AG09309 (cell line): ENCODE measurements at places on chromosomes 5 and 9.
A peak's percentile ranks its signal among the peaks of the same experiment; 100 is the strongest.

DNA sequence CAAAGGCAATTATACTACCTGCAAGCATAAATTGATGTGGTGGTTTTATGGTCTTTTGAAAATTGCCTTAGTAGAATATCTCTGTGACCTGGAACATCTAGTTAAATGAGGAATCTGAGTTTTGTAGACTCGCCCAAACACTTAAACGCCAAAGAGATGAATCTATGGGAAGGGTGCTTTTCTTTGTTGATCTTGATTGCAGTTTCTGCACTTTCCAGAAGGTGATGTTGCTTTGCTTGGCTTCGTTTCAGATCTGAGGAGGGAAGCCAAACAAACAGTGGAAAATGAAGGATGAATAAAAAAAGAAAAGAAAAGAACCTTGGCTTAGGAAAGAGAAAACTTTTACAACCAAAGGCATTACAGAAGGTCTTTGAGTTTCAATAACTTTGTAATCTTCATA lies 1021.2 kb downstream of the NR2F1-AS1 start:
- no peak for DNase-seq

- DNase-seq, result peak; percentile 20
Measured at GRCh38 chr5:74762599-74762998, 4.3 kb downstream of the GFM2 start.

GRCh38 chr5:88979726-88980125 lies 96.7 kb upstream of the MEF2C start:
- DNase-seq, result no peak

DNA sequence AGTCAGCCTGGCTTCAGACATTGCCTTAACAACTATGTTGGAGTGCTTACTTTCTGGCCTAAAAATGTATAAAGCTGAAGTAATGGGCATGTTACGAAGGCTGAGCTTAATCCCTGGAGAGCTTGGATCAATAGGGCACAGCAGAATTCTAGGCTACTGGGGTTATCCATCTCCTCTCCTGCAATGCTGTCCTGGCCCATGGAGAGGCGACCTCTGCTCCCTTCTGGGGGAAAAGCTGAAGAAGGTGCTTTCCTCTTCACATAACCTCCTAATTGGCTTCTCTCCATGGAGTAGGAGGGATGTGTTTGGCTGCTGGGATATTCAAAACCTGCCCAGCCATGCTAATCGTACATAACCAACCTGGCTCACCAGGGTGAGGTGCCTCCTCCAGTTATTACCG lies 403.5 kb downstream of the DMRT2 start:
- no peak for DNase-seq

DNA sequence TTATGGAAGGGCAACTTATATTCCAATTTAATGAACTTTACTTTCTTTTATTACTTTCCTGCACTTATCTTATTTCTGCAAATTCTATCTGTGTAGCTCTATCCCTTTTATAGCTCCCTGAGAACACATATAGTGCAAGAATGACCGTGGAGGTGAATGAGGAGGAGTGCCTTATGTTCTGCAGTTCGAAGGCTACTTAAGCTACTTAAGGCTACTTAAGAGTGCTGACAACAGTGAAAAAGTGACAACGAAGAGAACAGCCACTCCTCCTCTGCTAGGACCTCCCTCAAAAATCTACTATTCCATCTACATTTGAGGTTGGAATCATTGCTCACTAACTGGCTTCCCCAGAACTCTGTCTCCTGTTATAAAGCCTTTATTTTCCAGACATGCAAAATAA lies 1365.7 kb upstream of the C9orf72 start:
- DNase-seq, result no peak

DNA sequence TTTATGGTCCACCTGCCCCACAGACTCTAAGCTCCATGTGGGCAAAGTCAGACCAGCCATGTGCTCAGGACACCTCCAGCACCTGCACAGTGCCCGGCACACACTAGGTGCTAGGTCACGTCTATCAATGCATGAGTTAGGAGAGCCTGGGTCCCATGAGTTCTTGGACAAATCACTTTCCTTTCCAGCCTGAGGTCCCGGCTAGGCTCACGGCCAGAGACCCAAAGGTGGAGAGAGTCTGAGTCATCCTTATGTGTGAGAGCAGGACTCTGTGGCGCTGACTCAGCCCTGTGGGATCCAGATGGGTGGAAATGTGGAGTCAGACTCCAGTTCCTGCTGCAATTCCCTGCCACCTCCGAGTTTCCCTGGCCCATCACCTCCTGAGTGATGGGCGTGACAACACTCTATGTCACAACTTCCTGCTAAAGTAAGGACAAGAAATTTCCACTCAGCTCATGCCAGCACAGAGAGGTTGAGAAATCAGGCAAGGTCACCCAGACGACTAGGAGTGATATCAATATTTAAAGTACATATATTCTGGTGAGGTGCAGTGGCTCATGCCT lies 2.5 kb upstream of the ST6GALNAC4 start:
- peak; percentile 99 for DNase-seq

- no peak for DNase-seq
Measured at GRCh38 chr5:88256872-88257271, 11.8 kb downstream of the TMEM161B start.

- peak; percentile 79 for DNase-seq
Measured at GRCh38 chr5:5014586-5015235, 125.4 kb upstream of the ADAMTS16 start.

- DNase-seq, result no peak
Measured at GRCh38 chr5:123543438-123543837, 31.5 kb downstream of the CSNK1G3 start.

GRCh38 chr9:114371973-114372917 lies 15.5 kb downstream of the AKNA start:
- no peak for DNase-seq

DNA sequence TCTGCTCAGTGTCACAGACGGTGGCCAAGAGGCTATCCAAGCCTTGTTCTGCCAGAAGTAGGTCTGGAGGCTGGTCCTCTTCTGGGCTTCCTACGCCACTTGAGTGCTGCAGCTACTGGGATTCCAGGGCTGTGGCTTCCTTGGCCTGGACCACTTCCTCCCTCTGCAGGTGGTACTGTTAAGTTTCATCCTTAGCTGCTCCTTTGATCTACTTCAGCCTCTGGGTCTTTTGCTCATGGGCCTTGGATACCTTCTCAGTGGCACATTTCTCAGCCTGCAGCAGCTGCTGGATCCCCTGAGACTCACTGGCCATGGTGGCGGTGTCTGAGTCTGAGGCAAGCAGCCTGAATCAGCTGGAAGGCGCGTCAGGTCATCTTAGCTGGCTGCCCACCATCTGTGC lies 10.3 kb downstream of the CNOT8 start:
- no peak for DNase-seq

DNA sequence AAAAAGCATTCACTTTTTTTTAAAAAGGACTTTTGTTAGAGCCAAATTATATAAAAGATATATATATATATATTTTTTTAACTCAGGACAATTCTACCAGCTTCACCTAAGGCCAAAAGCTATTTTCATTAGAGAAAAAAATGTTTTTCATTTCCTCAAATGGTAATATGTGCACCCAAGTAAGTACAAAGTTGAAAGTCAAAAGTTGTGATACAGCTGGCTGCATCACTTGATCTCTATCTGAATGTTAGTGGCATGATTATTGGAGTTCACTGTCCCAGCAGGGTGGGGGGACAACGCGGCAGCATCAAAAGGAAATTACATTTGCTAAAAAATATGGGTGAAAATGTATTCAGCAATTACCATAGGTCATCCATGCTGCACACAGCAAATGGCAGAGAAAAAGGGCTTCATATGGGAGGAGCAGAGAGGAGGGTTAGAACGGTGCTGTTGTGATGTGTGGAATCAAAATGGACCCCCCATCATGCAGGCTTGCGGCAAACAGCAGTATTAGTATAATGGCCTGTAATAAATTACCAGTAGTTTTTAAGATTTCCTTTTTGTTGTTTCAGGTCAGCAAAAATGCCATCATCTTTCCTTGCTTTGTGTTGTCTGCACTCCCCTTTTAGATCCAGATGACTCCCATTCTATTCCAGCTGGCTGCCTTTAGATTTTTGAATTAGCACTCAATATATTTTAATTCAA lies 253.7 kb downstream of the MAT2B start:
- no peak for DNase-seq

DNA sequence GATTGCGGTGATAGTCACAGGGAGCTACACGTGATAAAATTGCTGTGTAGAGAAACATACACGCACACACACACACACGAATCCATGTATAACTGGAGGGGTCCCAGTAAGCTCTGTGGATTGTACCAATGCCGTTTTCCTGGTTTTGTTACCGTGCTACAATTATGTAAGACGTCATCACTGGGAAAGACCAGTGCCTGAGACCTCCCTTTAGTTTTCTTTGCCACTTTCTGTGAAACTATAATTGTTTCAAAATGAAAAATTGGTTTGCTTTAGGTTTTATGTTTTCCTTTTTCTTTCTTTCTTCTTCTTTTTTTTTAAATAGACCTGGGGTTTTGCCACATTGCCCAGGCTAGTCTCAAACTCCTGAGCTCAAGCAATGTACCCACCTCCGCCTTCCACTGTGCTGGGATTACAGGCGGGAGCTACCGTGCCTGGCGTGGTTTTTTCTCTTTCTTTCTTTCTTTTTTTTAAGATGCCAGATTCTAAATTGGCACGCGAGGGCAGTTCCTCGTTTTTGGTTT lies 21.3 kb downstream of the OR2V2 start:
- no peak for DNase-seq

DNA sequence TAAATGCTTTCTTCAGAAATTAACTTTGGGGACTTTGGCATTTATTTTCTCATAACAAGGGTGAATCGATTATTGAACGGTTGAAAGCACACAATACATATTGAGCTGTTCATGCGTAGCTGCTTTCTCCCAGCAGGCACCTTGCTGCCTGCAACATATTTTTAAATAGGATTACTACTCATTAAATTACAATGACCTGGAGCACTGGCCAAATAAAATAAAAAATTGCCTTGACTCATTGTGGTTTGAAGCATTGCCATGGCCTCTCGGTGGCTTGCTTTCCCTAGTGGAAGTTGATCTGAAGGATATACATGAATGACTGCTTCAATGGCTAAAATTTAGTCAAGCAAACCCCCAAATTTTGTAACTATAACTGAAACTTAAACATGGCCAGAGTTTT lies 181.6 kb upstream of the NUDT12 start:
- peak; percentile 11 for DNase-seq

DNA sequence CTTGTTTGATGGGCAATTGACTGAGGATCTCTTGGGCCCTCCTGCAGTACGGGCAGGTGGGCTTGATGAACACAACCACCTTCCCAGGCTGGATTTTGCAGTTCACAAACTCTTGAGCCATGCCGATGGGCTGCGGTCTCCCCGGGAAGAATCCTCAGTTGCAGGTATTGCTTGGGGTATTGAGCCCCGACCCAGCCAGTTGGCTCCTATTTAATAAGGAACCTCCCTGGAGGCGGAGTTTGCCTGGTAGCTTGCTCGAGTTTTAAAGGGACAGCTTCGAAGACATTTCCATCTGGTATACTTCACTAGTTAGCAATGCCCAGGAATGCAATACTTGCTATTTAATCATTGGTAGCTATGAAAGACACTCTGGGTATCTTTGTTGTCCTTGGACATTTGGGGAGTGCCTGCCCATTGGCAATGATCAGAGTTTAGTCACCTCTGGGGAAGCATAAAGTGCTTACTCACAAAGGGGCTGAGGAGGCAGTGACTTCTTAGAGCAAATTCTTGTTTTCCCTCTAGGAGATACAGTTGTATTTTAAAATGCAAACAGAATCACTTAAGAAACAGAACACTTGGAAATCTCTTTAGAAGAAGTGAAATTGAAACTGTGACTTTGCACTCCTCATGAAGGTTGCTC lies at the start of gene GLRX:
TSS of gene GLRX (minus strand) at position 185 of the 640 bp plus-strand sequence. CDS start at position 121, 64 bp downstream.
- peak; percentile 89 for DNase-seq

GRCh38 chr5:139078345-139078744 lies 119.8 kb downstream of the SIL1 start:
- DNase-seq, result no peak

DNA sequence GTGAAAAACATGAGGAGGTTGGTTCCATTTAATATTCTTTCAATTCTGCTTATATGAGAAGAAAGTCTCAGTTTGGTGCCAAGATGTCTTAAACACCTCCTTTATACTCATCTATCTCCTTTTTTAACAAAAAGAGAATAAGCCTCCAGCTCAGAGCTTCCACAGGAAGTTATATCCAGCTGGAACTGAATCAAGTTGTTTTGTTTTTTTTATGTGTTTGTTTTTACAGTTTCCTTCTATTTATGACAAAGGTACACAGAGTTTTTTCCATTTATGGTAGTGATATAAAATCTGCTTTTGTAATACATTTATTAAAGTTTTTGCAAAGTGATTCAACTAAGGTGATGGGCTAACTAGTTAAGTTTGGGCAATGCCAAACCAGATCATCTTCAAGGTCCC lies 10.4 kb downstream of the SPARC start:
- no peak for DNase-seq

- no peak for DNase-seq
Measured at GRCh38 chr5:116671211-116671736, 96.7 kb upstream of the SEMA6A start.

GRCh38 chr5:58827463-58827862 lies 244.6 kb downstream of the RAB3C start:
- DNase-seq, result no peak

- DNase-seq, result no peak
Measured at GRCh38 chr5:150675069-150675468, 14.0 kb downstream of the MYOZ3 start.

DNA sequence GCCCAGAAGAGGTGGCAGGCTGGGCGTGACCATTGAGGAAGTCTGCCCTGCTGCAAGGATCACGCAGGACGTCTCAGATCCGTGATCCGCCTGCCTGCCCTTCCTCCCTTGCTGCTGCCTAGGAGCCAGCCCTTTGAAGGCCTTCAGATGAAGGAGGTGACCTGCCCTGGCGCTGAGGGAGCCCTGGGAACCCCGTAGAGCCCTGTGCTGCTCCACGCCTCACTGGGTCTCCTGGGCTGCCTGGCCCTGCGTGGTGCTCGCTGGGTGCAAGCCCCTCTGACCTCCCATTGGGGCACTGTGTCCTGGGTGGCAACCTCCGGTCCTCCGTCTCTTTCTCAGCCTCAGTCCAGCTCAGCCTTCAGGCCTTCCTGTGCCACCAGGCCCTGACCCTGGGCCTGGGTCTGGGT lies 295.3 kb upstream of the IRX4 start:
- DNase-seq, result no peak

- DNase-seq, result no peak
Measured at GRCh38 chr5:123449424-123449974, 26.3 kb upstream of the CEP120 start.

GRCh38 chr5:109788596-109788995 lies 98.9 kb downstream of the MAN2A1 start:
- DNase-seq, result no peak

GRCh38 chr9:73995836-73996235 lies 501.3 kb upstream of the RORB start:
- DNase-seq, result no peak

DNA sequence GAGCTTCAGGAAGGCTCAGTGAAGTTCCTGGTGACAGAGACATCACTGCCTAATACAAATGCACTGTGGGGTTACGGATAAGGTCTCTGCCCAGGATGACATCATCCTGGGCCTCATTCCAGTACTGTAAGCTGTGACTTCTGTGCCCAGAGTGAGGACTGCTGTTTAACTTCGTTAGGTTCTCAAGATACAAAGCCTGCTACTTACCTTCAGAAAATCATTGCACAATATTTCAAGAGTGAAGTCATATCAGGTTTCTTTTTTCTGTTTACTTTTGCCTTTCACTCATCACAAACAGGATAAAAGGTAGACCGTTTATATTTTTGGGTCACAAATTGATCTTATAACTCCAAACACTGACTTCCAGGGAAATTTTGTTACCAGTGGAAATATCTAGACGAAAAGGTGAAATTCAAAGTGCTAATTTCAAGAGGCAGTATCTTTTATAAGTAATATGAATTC lies 241.2 kb downstream of the PIK3R1 start:
- DNase-seq, result no peak

GRCh38 chr9:132141344-132141947 lies 20.4 kb upstream of the NTNG2 start:
- no peak for DNase-seq

- DNase-seq, result no peak
Measured at GRCh38 chr5:10339958-10340357, 13.5 kb upstream of the MARCHF6 start.
